ENCODE measurements at places on chromosomes 7 and 10. TPM values are rescaled to one million over a fixed set of nuclear protein-coding genes. Genes with fewer than 3 reads are reported as not detected.

The MTERF1 gene
- total RNA-seq: 17.0 TPM

The CPA4 gene
- total RNA-seq: not detected

The ENTPD1 gene
- not detected for total RNA-seq

The INHBA gene
- not detected for total RNA-seq

The SPDYE2B gene
- total RNA-seq: not detected

The ABLIM1 gene
- 25.7 TPM for total RNA-seq

The GBX1 gene
- total RNA-seq: not detected

The NOS3 gene
- total RNA-seq: 0.86 TPM

The GPR85 gene
- total RNA-seq: 3.4 TPM

DNA sequence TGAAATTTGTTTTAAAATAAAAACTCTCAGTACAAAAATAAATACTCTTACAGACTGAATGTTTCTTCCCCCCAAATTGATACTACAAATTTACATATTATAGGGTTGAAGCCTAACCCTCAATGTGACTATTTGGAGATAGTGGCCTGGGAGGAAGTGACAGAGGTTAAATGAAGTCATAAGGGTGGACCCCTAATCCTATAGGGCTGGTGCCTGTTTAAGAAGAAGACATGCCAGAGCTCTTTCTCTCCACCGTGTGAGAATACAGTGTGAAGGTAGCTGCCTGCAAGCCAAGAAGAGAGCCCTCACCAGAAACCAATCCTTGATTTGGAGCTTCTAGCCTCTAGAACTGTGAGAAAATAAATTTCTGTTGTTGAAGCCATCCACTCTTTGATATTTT is 67.6 kb downstream of the MCU start:
- DNase-seq: no peak

- DNase-seq: no peak
These were observed 42.6 kb upstream of the FAM133B start for GRCh38 chr7:92632791-92633190.

DNA sequence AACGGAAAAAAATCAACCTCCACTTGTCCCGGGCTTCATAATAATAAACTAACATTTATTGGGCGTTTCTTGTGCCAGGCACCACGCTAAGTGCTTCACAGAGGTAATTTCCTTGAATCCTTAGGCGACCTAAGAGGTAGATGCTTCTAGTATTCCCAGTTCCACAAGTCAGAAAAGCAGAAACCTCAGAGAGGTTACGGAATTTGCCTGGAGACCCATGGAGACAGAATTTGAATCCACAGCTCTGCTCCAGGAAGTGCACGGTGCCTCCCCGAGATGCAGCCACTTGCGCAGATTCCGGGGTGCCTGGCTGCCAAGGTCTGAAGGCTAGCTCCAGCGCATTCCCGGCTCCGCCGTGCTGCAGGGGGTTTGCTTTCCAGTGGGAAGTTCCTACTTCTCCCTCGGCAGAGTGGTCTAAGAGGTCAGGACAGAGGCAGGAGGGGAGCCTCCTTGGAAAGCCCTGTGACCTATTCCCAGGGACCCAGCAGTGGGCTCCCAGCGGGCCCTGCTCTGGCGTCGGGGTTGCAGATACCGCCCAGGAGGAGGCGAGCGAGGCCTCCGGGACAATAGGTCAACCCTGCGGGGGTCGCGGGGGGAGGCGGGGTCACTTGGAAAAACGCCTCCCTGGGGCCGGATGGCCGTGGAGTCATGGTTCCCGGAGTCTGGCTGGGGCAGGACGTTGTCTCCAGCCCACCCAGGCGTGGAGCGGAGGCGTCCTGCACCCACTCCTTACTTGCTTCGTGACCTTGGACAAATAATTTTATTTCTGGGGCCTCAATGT is 10.1 kb upstream of the NKX2-3 start:
- DNase-seq: no peak

- DNase-seq: no peak
These were observed 39.7 kb downstream of the CADPS2 start for GRCh38 chr7:122846591-122846990.

DNA sequence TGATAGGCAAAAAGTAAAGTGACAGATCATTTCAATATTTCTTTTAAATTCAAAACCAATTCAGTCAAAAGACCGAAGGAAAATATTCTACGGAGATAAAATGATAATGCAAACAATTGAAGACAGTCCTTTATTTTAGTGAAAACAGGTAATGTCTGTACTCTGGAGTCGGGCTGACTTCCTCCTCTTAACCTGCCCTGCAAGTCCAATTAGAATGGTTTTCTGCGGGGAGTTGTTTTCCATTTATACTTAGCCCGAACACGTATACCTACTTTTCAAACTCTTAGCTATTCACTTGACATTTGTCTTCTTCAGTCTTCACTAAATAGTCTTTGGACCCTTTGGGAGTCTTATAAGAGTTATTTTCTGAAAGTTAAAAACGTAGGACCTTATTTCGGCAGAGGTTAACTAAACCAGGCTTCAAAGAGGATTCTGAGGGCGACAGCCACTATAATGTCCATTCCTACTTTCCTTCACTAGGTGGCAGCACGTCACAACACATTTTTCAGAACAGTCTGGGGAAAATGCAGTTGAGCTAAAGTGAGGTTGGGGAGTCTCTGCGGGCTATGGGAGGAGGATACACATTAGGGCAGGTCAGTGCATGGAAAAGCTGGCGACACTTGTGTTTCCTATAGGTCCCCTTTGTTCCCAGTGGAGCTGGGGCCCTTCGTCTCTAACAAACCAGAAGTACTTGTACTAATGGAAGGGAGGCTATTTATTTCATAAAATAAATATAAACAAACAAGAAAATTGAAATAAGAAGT is 472.0 kb downstream of the KCNMA1 start:
- peak; percentile 42 for DNase-seq

- DNase-seq: no peak
These were observed 30.4 kb downstream of the LAMB4 start for GRCh38 chr7:108099713-108100112.

DNA sequence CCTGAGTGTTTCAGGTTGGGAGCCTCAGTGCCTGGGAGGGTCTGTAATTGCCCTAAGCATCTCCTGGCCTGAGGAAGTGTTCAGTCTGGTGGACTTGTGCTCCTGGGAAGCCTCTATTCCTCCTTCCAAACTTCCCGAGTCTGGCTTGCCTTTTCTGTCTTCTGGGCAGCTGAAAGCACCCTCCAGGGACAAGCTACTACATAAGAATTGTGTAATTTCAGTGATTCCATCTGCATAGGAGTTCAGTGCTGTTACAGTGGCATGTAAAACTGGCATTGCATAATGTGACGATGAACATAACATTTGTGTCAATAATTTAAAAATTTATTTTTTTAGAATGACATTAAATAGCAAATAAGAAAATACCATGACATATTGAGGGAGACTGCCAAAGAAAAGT is 109.3 kb downstream of the AOAH start:
- no peak for DNase-seq

GRCh38 chr10:114489521-114490310 is 85.4 kb upstream of the AFAP1L2 start:
- DNase-seq: no peak

DNA sequence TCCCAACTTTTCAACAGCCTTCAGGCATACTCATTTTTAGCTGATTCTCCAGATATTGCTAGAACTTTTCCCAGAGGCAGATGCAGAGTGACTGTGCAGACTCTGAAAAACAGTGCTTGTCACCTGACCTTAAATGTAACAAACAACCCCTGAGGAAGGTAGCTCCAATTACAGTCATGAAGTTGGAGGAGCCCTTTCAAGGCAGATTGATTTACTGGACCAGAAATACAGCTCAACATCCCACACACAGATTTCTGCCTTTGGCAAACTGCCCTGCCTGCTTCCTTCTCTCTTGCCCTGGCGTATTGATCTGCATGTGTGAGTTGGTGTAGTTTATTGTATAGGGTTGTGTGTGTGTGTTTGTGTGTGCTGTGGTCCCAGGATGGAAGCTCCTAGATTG is 38.5 kb downstream of the PYROXD2 start:
- no peak for DNase-seq

DNA sequence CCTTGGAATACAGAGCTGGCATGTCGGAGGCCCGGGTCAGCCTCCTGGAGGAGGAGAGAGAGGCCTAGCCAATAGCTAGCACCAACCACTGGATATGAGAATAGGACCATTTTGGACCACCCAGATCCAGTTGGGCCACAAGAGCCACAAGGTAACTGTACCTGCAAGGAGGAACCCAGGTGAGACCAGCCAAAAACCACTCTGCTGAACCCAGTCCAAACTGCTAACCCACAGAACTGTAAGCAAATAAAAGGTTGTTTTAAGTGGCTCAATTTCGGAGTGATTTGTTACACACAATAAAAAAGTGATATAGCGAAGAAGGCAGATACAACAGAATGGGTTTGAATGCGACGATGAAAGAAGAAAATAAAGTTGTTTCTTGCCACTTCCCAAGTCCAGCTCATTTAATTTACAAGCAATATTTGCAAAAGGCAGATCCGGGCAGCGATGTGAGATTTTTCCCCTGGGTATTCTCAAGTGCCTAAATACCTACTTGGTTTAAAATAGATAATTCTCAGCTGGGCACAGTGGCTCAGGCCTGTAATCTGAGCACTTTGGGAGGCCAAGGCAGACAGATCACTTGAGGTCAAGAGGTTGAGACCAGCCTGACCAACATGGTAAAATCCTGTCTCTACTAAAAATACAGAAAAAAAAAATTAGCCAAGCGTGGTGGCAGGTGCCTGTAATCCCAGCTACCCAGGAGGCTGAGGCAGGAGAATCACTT is 23.1 kb downstream of the ZNF467 start:
- DNase-seq: no peak

GRCh38 chr10:13658264-13658663 is 71.5 kb downstream of the PRPF18 start:
- DNase-seq: no peak

DNA sequence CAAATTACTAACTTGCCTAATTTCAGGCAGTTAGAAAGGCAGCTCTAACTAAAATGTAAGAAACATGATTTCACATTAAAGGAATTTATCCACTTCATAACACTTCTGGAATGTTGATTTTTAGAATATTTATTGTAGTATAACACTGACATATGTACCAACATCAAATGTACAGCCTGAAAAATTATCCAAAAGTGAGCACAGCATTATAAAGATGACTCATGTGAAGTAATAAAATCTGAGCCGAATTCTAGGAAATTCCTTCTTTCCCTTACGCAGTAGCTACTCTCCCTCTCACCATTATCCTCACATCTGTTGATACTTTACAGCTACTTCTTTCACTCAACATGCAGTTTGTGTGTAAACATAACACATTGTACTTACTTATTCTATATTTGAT is 610.6 kb downstream of the ZWINT start:
- DNase-seq: no peak

DNA sequence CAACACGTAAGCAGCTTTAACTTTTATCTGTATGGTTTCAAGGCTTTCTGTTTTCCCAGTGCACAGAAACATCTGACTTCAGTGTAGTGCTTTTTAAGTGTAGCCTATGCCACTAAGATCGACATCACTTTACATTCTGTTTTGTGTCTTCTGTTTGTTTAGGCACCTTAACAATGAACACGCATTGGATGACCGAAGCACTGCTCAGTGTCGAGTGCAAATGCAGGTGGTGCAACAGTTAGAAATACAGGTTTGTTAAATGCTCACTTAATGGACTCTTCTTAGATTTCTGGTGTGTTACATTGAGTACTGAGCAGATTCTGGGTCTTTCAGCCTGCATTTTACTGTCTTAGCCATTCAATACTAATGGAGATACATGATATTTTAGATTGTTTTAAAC is 237.4 kb downstream of the FOXP2 start:
- DNase-seq: no peak

GRCh38 chr7:1650363-1651030 is 19.6 kb upstream of the ELFN1 start:
- DNase-seq: no peak

DNA sequence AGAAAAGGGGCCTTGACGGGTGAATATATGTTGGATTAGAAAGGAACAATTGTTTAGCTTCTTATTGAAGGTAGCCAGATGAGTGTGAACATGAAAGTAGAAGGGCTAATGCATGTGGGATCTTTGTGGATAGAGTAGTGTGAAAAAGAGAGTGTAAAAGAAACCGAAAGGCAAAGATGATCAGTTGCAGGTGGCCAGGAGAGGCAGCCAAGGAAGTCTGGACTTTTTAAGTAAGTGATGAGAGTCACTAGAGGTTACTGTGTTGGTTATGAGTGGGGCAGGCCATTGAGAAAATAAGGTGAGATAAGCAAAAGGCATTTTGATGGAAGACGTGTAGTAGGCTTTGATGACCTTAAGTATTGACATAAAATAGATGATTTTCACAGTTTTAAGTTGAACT is 64.7 kb upstream of the ETV1 start:
- DNase-seq: no peak

DNA sequence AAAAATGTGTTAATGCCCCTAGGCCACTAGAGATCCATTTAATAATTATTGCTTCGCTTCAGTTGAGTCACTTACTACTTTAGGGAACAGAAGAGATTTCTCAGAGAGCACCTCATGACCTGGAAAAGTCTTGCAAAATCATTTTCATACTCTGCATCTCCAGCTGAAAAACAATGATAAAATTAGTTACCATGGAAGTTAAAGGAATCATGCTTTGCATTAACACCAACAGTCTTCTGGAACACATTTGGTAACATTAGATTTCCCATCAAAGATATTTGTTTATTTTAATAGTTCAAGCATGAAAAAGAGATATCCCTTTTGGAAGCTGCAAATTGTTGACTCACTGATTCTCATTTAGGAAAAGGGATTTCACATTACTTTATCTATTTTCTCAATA is 1.8 kb upstream of the STEAP2 start:
- no peak for DNase-seq

DNA sequence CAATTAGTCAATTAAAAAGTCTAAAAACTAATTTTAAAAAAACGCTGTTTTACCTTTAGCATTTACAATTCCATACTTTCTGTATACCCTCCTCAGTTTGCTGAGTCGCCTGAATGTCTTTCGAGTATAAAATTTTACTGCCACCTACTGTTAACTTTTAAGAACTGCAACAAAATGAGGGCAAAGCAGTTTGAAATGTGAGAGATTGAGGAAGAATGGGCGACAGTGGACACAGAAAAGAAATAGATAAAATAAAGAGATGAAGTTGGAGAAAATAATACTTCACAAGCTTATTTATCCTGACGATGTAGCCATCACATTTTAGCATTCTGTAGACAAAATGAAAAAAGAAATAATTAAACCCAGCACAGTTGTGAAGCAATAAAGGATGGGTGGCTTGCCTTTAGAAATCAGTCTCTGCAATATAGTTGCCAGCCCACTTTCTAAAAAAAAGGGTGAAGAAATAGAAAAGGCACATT is 110.8 kb upstream of the PTN start:
- no peak for DNase-seq

DNA sequence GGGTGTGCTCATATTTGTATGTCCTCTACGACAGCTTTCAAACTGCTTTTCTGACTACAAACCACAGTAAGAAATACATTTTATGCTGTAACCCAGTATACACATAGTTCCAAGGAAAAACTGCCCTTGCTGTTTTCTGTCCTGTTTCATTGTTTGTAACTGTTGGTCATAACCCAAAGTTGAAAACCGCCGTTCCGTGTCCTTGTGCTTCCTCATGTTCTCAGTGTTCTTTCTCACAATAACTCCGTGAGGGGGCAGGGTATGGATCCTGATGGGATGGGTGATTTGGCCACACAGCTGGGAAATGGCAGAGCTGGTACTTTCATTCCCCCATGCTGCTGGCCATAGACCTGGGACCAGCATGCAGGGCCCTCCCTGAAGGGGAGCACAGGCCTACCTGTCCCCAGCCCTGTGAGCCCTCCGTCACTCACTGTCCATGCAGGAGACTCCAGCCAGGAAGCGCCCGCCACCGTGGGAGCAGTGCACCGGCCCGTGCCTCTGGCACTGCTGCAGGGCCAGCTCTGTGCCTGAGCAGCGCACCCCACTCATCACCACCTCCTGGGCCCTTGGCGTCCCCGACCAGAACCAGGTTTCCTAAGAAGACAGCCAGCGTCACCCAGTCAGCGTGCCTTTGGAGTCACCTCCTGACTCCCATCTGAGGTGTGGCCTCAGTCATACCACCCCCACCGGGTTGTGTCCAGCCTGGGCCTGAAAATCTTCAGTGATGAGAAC is 12.7 kb downstream of the LOXL4 start:
- DNase-seq: no peak
